ENCODE measurements at places on chromosomes 5 and 9. TPM values are rescaled to one million over a fixed set of nuclear protein-coding genes. Genes with fewer than 3 reads are reported as not detected.

The TAF1L gene
- total RNA-seq = under 0.01 TPM

The PCDHGB4 gene
- 5.6 TPM for total RNA-seq

The SPINK6 gene
- not detected for total RNA-seq

The CER1 gene
- total RNA-seq = not detected

The PAPPA gene
- total RNA-seq = 0.13 TPM

All from thoracic aorta endothelial cell (primary cell).